B cell (primary cell): ENCODE measurements at places on chromosomes 13 and 19. TPM values are rescaled to one million over a fixed set of nuclear protein-coding genes. Genes with fewer than 3 reads are reported as not detected.

DNA sequence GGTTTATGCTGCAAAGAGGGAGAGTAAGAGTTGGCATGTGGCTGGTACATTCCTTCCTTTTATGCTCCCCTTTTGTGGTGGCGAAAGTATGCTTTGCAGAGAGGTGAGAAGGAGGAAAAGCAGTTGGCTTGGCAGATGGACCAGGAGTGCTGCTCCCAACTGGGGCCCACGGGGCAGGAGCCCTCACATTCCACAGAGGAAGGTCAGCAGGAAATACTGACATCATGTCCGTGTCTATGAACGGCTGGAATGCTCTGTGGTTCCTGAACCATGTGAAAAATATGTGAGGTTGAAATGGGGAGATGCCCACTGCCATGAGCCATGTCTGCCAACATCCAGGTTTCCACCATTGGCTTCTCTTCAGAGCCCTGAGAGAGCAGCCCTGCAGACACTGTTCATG lies 33.3 kb upstream of the GAS6 start:
- no peaks in the 10 kb centered on the region for H3K4me1 ChIP-seq
- H3K4me3 ChIP-seq: no peak overlapping the region
- H3K27me3 ChIP-seq: peaks cover 26% of the 10 kb centered on the region
- no peak for DNase-seq
- no peak overlapping the region for H3K27ac ChIP-seq

GRCh38 chr13:101706651-101707050 lies 254.2 kb downstream of the ITGBL1 start:
- no peaks in the 10 kb centered on the region for H3K27me3 ChIP-seq
- H3K4me3 ChIP-seq: no peak overlapping the region
- no peak for DNase-seq

- H3K27ac ChIP-seq: no peak overlapping the region
- no peaks in the 10 kb centered on the region for H3K36me3 ChIP-seq
- H3K4me1 ChIP-seq: no peaks in the 10 kb centered on the region
- no peaks in the 10 kb centered on the region for H3K27me3 ChIP-seq
- no peak overlapping the region for H3K4me3 ChIP-seq
These were observed 130.1 kb downstream of the SLITRK1 start for GRCh38 chr13:83752141-83752540.

- no peak for DNase-seq
- no peak overlapping the region for H3K4me3 ChIP-seq
- H3K36me3 ChIP-seq: no peaks in the 10 kb centered on the region
- H3K27me3 ChIP-seq: no peaks in the 10 kb centered on the region
- H3K27ac ChIP-seq: no peak overlapping the region
These were observed 28.1 kb downstream of the CPT1C start for GRCh38 chr19:49718991-49719390.

DNA sequence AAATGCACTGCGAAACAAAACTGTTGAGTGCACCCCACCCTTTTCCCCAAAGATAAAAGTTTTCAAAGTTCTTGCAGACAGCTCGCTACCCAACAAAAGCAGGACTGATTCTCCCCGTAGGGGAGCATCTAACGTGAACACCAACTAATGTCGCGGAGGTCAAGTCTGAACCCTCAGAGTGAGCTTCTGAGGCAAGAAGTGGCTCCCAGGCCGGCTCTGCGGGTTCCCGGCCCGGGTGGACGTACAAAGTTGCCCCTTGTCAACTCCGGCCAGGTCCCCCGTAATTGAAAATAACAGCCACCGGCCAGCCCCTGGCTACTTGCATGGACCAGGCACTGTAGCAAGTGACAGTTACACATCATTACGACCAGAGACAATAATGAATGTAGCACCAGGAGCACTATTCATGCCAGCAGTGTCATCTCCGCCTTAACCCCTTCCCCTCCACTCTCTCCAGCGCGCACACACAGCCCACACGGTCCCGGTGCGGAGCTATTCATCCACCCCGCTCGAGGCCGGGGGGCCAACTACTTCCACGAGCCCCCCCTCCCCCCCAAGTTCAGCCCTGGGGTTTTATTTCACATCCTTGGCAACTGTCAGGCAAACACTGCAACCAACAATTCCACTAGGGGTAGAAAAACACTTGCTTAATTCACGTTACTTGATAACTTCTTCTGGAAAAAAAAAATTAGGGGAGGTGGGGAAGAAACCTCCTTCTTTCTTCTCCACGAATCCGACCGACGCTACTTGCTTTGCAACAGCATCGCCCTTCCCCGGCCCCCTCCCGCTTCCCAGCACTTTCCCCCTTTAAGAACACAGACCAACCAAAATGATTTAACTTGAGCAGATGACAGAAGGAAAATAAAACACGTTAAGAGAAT lies 1.2 kb downstream of the KLF12 start:
- DNase-seq: peak; percentile 58
- no peaks in the 10 kb centered on the region for H3K27me3 ChIP-seq
- peaks cover 36% of the 10 kb centered on the region for H3K4me1 ChIP-seq
- no peaks in the 10 kb centered on the region for H3K36me3 ChIP-seq

The GATAD2A gene
- total RNA-seq: 76.3 and 97.3 TPM in 2 replicates

The BICRA gene
- 26.7 and 34.7 TPM in 2 replicates for total RNA-seq

The POGLUT2 gene
- not detected in 2 replicates for total RNA-seq

The SLC10A2 gene
- total RNA-seq: not detected in 2 replicates

The TTYH1 gene
- total RNA-seq: not detected in 2 replicates
